ENCODE measurements at places on chromosomes 16 and 17.

GRCh38 chr16:84614968-84615813 lies 2.7 kb downstream of the COTL1 start:
- no peak for DNase-seq

DNA sequence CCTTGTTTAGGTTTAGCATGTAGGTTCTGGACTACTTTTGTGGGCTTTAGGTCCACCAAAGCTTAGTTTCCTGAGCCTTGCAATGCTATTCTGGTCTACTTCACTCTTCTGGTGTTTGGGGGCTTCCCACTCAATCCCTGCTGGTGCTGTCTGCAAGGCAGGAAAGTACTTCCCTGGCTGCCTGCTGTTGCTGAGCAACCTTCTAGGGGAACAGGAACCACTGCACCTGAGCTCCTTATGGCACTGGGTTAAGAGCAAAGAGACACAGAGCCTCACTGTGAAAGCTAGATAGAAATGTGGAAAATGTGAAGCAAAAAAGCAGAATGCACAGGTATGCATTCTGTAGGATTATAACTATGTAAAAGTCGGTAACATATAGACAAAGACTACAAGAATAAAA lies 17.0 kb downstream of the MPO start:
- DNase-seq, result no peak

DNA sequence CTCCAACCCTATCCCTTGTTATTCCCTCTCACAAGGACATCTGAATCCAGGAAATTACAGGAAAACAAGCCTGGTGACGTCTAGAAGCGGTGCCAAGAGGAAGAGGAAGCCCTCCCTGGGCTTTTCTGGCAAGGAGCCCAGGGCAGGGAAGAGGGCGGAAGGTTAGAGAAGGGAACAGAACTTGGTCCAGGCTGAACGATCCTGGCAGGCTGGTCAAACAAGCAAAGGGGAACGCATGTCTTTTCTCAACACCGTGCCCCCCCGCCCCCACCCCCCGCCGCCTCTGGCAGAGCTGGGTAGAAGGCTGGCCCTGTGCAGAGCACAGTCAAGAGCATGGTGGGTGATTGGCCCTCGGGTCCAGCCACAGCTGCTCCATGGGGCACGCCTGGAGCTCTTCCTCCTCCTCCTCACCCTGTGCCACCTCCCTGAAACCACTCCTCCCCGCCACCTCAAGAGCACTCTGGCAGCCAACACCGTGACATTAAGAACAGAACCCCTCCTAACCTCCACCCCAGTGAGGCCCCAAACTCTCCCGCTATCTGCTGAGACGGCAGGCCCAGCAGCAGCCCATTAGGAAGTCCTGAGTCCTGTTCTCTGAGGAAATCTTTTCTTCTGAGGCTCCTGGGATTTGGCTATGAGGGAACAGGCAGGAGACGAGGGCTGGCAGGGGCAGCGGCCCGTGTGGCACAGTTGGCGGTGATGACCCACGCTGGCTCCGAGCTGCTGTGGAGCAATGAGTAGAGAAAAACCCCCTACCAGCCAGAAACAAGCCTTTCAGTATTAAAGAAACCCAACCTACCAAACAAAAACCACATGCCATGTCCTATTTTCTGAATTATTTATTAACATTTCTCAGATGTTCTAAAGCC lies 7.3 kb downstream of the C16orf86 start:
- no peak for DNase-seq

- no peak for DNase-seq
Measured at GRCh38 chr17:2595716-2596115, 2.3 kb downstream of the PAFAH1B1 start.

GRCh38 chr17:50362661-50363060 lies 10.3 kb downstream of the MRPL27 start:
- DNase-seq, result no peak

DNA sequence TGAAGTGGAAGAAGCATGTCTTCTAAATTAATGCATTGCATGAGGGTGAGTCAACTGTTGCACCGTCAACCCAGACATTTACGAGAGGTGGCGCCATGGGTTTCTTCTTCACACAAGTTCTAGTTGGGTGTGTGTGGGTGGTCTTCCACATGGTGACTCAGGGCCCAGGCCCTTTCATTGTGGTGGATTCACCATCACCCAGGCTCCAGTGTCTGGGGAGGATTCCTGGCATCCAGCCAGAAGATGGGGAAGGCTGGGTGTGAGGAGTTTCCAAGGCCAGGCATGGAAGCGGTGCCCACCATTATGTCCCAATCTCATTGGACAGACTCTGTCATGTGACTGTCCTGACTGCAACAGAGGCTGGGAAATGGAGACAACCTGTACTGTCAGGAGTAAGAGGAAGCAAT lies 21.4 kb upstream of the JPH3 start:
- peak; percentile 99 for DNase-seq

GRCh38 chr17:75373280-75373679 lies 32.2 kb downstream of the GRB2 start:
- no peak for DNase-seq

GRCh38 chr16:89482150-89482816 lies 8.1 kb downstream of the ANKRD11 start:
- DNase-seq, result no peak

DNA sequence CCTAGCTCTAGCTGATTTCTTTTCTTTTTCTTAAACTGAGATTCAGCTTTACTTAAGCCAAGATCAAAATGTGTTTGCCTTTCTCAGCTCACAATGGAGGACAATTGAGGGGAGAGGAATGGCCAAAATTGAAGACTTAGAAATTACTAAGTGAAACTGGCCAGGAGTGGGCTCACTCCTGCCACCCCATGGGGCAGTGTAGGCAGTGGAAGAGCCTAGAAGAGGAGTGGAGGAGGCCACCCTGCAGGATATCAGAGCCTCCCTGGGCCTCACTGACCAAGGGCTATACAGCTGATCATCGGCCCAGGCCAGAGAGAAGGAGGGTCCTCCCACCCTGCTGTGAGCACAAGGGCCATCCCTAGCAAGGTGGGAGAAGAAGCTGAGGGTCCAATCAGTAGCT lies 119.8 kb downstream of the CCT6B start:
- no peak for DNase-seq
